CD4-positive, alpha-beta T cell (primary cell): ENCODE measurements at places on chromosomes 6 and 20.

GRCh38 chr20:24682496-24682985, 213.1 kb downstream of the SYNDIG1 start:
- H3K36me3 ChIP-seq = no peaks in the 10 kb centered on the region
- no peaks in the 10 kb centered on the region for H3K27me3 ChIP-seq
- no peak for DNase-seq

DNA sequence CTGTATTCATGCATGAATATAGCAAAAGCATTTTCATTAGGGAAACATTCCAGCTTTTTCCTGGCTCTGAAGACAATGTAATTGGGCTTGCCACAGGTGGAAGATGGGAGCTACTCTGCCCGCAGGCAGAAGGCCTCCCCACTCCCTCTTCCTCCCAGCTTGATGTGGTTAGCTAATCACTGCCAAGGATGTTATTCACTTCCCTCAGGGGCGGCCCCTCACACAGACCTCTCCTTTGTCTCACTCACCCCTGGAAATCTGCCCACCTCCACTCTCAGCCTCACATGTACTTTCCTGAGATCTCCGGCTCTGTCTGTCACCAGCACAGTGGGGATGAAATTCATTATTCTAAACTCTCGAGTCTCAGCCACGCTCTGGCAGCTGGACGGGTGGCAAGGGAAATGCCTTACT, 100.7 kb downstream of the ANKRD60 start:
- no peak for DNase-seq
- no peak overlapping the region for H3K27ac ChIP-seq
- H3K4me1 ChIP-seq = no peaks in the 10 kb centered on the region
- peaks cover 39% of the 10 kb centered on the region for H3K27me3 ChIP-seq
- no peaks in the 10 kb centered on the region for H3K36me3 ChIP-seq
- no peak overlapping the region for H3K4me3 ChIP-seq

DNA sequence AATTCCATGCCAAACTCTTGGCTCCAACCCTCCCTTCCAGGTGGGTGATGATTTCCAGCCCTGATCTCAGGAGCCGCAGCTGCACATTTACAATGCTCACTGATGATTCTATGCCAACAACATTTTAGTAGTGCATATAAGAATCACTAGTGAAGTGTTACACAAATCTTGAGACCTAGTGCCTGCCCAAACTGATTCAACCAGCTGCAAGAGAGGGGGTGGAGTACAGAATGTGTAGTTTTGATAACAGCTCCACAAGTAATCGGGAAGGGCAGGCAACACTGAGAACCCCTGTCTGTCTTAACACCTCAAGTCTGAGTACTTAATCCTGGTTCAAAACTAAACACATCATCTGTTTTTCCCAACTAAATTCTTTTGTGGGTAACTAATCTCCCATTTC, 91.7 kb downstream of the PRDM1 start:
- H3K27me3 ChIP-seq = no peaks in the 10 kb centered on the region
- no peak overlapping the region for H3K27ac ChIP-seq
- H3K4me3 ChIP-seq = no peak overlapping the region
- H3K4me1 ChIP-seq = peaks cover 30% of the 10 kb centered on the region

- no peak overlapping the region for H3K27ac ChIP-seq
- H3K27me3 ChIP-seq = no peaks in the 10 kb centered on the region
- H3K36me3 ChIP-seq = no peaks in the 10 kb centered on the region
- no peak overlapping the region for H3K4me3 ChIP-seq
Measured at GRCh38 chr6:224350-224749, 67.9 kb upstream of the DUSP22 start.

- H3K36me3 ChIP-seq = no peaks in the 10 kb centered on the region
- no peak overlapping the region for H3K4me3 ChIP-seq
- H3K4me1 ChIP-seq = no peaks in the 10 kb centered on the region
- no peaks in the 10 kb centered on the region for H3K27me3 ChIP-seq
Measured at GRCh38 chr20:52332649-52333250, 141.2 kb upstream of the ZFP64 start.

DNA sequence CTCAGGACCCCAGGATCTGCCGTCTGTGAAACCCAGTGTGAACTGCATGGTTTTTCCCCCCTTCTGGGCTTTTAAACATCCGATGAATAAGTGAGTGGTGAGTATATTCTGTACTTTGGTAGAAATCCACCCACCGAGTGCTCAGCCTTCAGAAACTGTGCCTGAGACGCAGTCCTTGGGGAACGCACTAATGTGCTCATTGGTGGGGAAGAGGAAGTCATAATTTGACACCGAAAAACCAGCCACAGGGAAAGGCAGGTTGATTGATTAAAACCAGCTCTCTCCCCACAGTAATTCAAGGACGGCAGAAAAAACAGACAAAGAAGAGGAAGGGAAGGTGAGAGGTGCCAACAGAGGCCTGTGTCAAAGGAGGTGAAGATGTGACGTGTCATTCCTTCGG, 21.7 kb downstream of the EDN3 start:
- H3K27me3 ChIP-seq = no peaks in the 10 kb centered on the region
- no peaks in the 10 kb centered on the region for H3K4me1 ChIP-seq
- no peak overlapping the region for H3K4me3 ChIP-seq
- DNase-seq = no peak

DNA sequence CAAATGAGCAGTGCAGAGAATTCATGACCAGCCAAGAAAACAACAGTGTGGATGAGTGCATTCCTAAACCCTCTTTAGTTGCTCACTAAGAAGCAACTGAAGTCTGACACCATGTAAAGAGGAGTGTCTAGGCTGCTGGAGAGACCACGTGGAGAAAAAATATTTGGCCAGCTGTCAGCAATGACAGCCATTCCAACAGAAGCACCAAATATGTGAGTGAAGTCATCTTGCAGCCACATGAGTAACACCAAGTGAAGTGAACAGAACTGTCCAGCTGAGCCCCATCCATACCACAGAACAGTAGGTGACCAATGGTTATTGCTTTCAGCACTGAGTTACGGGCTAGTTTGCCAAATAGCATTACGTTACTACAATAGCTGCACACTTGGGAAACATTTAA, 89.4 kb downstream of the TBXT start:
- no peak for DNase-seq
- no peaks in the 10 kb centered on the region for H3K27me3 ChIP-seq
- no peaks in the 10 kb centered on the region for H3K36me3 ChIP-seq
- no peak overlapping the region for H3K4me3 ChIP-seq
- H3K4me1 ChIP-seq = no peaks in the 10 kb centered on the region

DNA sequence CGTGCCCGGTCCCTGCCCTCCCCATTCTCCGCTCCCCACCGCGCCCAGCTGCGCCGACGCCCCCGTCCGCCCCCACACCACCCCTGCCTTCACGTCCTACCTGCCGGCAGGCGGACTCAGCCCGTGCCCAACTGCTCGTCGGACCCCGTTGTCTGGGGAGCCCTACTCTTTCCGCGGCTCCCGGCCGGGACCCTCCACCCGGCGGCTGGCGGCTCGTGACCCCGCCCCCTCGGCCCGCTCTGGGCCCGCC, at the start of gene SERAC1:
Gene SERAC1 (minus strand): TSS at position 223 of the 250 bp plus-strand sequence. CDS start 9,899 bp downstream, outside the sequence.
- no peak for DNase-seq
- H3K4me3 ChIP-seq = peak within 1 kb of the TSS; percentile 98
- H3K27ac ChIP-seq = peak within 1 kb of the TSS; percentile 97
- H3K36me3 ChIP-seq = peaks cover 3% of the 10 kb centered on the region

DNA sequence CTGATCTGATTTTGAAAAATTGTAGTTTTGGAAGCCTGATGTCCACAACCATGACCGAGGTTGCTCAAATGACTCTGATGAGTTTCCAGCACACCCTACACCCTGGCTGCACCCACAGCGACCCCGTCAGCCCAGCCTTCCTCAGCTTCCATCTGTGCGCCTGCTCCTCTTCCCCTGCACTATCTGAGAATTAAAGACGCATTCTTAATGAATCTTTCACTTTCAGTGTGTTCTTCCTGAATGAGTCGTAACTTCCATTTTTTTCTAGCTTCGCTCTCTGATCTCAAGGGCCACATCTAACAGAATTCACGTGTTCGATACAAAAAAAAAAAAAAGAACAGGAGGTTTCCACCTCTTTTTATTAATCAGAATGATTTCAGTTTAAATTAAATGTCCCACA, 21.3 kb upstream of the RREB1 start:
- no peaks in the 10 kb centered on the region for H3K27me3 ChIP-seq
- peaks cover 20% of the 10 kb centered on the region for H3K4me1 ChIP-seq
- peak; percentile 75 for DNase-seq
- peak overlapping the region; percentile 26 for H3K27ac ChIP-seq
- H3K36me3 ChIP-seq = no peaks in the 10 kb centered on the region
- H3K4me3 ChIP-seq = peak overlapping the region; percentile 52

DNA sequence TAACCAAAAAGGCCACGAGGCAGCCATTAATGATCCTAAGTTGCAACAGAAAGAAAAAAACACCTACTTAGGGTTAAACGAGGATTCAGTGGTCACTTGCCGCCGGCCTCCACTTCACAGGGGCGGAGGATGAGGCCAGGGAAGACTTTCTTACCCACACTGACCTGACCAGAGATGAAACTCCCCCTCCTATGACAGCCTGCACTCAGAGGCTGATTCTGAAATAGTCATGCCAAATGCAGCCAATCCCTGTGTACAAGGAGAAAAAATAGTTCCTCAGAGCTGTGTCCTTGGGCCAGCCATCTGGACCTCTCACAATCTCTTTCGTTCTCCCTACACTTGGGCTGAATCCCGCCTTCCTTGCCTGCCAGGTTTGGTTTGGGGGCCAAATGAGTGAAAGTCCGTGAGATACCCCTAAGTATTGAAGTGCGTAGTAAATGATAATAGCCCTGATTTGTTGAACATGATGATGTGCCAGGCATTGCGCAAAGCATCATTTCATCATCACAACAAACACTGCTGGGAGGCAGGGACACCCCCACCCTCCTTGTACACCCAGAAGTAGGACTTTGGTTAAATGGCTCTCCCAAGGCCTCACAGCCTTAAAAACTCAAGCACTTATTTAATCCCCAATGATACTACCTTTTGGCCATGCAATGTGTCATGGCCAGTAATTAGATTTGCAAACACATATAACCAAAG, 3.2 kb upstream of the IRF4 start:
- H3K27me3 ChIP-seq = no peaks in the 10 kb centered on the region
- DNase-seq = peak; percentile 37
- H3K4me1 ChIP-seq = peaks cover 28% of the 10 kb centered on the region
